ENCODE measurements at places on chromosomes 16 and 17.

DNA sequence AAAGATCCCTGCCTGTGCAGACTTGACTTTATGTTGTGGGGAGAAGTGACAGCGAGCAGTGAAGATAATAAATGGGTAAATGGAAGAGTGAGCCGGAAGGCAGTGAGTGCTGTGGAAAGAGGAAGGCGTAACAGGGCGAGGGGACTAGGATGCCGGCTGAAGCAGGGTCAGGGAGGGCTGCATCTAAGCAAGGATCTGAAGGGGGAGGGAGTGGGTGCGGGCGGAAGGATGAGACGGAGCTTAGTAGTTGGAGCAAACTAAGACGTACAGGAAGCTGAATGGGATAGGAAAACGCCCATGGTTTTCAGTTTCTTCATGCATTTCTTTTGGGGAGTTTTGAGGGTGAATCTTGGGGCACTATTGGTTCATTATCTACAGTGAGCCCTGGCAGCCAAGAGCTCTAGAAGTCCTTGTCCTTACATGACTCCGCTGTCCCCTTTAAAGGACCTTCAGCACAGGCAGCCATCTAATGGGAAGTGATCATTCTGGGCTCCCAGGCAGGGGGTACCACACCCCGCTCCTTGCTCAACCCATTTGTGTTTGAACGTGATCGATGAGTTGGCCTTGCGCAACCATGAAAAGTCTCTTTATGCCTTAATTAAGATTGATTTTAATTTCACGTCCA, 10.4 kb upstream of the NAT9 start:
- DNase-seq = no peak

DNA sequence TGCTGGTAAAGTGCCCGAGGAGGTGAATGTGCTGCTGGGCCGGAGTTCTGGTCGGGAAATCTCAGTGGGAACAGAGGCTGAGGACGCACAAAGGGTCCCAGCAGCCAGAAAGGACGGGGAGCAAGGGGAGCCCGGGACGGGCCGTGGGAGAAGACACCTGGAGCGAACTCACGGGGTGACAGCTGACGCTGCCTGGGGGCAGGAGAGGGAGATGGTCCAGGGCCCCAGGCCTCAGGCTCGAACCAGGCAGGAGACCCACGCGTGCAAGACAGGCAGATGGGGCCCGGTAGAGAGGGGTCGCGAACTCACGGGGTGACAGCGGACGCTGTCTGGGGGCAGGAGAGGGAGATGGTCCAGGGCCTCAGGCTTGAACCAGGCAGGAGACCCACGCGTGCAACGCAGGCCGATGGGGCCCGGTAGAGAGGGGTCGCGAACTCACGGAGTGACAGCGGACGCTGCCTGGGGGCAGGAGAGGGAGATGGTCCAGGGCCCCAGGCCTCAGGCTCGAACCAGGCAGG, 72.9 kb downstream of the METRNL start:
- DNase-seq = no peak

DNA sequence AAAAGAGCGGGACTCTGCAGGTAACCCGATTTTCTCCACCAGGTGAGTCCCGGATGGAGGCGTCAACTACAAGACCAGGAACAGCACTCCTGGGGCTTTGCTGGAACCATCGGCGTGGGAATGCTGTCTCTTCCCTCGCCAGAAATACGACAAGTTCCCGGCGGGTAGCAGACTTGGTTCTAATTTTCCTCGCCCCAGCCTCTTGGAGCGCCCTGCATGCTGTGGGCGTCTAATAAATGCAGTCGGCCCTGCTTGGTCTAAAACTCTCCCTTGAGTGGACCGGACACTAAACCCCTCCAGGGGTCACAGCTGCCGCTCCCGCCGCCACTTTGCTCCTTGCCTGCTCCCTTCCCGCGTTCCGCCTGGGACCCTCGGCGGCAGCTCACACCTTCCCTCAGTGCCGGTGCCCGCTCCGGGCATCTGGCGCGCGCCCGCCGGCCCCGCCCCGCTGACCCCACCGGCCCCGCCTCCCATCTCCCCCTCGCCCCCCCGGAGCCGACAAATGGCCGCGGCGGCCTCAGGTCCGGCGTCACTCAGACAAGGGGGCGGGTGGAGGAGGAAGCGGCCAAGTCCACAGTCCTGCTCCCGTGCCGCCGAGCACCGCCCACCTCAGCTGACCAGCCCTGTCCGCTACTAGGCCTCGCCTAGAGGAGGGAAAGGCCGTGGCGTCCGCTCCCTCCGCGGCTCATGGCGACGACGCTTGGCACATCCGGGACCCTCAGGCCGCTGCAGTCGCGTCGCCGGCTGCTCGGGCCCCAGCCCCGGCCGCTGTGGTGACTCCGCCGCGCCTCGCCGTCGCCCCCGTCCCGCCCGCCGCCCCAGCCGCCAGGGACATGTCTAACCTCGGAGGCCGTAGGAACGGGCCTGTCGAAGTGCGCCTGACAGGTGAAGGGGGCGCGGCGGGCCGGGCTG, 65.8 kb downstream of the KPNA2 start:
- DNase-seq = peak; percentile 38

GRCh38 chr17:42288803-42289610, 709 bp downstream of the STAT5A start:
- peak; percentile 82 for DNase-seq

GRCh38 chr17:59423137-59423724, 91.8 kb downstream of the YPEL2 start:
- no peak for DNase-seq

- DNase-seq = no peak
These were observed 2.2 kb downstream of the CRHR1 start for GRCh38 chr17:45786349-45786748.

GRCh38 chr16:56695246-56695645, 13.0 kb downstream of the MT1X start:
- no peak for DNase-seq

DNA sequence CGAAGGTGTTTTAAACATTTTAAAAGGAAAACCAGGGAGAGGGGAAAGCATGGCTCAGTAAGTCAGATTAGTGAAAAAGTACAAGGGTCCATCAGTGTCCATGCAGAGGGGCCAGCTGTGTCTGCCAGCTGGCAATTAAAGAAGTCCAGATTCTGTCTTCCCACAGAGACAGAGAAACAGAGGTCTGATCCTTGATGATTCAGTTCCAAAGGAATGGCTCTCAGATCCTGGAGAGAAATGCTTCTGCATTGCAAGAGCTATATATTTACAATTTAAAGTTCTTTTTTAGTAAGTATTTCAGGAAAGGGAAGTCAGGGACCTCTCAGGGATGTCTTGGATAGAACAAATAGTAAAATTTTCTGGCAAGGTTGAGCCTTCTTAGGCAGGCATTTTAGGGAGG, 56.2 kb downstream of the HSD17B2 start:
- DNase-seq = no peak

DNA sequence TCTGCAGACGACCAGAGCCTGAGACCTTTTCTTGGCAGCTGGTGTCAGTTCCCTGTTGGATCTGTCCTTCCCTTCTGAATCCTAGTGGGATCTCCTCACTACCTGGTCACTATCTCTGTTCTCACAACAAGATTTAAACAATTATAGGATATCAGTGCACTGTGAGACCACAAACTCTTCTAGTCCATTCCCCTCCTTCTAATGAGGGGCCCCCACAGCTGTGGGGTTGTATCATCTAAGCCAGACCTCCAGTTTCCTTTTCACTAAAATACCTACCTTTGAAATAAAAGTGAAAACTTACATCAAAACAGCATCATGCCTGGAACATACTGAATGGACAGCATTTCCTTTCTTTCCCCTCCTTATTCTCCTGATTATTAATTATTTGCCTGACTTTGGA, 233.2 kb downstream of the PRKCA start:
- no peak for DNase-seq

Data from CD8-positive, alpha-beta T cell (primary cell).